ENCODE measurements at places on chromosomes 12 and 14.

DNA sequence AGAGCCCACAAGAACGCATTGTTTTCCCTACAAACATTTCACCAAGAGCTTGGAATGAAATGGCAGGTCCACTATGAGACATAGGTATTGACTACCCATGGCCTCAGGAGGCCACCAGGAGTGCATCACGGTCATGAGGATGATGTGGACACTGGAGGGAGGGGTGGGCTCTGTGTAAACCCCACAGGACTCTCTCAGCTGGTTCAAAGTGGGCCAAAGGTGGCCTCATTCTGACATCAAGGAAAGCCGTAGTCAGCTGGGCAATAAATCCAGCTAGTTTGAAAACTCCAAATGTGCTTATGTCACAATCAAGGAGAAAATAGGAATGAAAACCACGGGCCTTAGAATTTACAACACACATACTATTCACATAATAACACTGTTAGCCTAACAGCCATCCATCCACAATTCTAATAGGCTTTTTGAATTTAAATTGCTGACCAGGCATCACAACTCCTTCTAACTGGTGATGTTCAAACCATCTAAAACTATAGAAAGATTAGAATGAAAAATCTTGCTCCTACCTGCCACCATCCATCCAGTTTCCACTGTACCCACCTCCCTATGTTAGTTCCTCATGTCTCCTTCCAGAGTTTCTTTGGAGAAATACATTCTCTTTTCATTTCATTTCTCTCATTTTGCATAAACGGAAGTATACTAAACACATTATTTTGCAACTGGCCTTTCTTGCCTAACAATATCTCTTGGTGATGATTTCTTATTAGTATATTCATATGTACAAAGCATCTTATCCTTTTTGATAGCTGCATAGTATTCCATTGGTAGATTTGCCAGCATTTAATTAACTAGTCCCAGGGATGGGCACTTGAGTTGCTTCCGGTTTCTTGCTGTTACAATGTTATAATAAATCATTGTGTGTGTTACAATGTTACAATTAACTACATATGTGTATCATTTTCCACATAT lies 21.5 kb downstream of the CMKLR1 start:
- no peak for DNase-seq

GRCh38 chr14:44995196-44995595 lies 33.2 kb downstream of the TOGARAM1 start:
- no peak for DNase-seq

DNA sequence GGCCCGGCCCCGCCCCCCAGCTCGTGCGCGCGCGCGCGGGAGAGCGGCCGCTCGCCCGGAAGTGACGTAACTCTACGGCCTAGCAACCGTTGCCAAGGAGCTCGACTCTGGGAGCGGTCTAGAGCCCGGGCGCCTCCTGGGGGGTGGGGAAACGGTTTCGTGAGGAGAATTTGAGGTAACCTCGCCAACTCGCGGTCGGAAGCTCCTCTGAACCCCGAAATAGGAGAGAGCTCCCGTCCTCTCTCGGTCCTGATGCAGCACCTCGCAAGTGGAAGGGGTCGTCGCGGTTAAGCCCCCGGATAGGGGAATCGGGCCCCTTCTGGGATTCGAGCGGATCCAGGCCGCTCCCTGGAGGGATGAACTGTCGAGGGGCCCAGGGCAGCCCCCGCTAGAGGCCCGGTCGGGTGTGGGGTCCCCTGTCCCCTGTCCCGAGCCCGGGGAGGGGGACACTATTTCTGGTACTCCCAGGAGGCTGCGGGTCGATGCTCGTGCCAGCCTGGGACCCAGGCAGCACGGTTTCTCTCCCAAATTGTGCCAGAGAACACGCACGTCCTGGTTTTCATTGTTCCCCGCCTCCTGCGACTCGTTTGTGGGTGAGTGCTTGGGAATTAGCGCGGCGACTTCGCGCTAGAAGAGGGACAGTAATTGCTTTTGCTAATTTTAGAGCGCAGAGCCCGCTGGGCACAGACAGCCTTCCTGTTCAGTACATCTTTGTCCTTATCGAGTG lies at the start of gene IFT81:
Gene IFT81 (plus strand): TSS at position 89 of the 727 bp plus-strand sequence. CDS start 3,024 bp downstream, outside the sequence.
- DNase-seq, result peak; percentile 84

GRCh38 chr14:28305938-28306337 lies 460.6 kb upstream of the FOXG1 start:
- no peak for DNase-seq

GRCh38 chr14:97575677-97576076 lies 778.5 kb downstream of the VRK1 start:
- no peak for DNase-seq

GRCh38 chr12:132493482-132494178 lies 3.7 kb downstream of the FBRSL1 start:
- no peak for DNase-seq

DNA sequence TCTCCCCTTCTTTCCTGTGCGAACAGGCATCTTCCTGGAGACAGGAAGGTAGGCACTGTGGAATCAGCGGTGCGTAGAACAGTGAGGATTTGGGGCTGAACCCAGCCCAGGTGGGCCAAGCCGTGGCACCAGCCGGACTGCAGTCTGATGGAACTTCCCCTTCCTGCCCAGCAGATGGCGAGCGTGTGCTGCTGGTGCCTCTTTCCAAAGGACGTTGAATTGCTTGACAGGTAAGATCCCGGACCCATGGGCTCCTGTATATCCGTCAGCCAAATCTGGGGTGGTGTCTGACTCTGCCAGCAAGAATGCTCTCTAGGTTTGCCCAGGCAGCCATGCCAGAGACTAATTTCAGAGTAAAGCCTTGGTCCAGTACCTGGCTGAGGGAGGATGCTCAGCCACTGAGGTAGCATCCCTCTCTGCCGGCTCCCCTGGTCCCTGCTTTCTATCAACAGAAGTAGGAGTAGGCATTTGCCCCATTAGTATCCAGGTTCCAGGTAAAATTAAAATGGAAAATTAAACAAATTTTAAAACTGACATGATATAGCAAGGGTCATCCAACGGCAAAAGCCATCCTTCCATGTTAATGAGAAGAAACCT lies 21.1 kb upstream of the KCNA5 start:
- peak; percentile 43 for DNase-seq
